ENCODE measurements at places on chromosomes 16 and 17.

DNA sequence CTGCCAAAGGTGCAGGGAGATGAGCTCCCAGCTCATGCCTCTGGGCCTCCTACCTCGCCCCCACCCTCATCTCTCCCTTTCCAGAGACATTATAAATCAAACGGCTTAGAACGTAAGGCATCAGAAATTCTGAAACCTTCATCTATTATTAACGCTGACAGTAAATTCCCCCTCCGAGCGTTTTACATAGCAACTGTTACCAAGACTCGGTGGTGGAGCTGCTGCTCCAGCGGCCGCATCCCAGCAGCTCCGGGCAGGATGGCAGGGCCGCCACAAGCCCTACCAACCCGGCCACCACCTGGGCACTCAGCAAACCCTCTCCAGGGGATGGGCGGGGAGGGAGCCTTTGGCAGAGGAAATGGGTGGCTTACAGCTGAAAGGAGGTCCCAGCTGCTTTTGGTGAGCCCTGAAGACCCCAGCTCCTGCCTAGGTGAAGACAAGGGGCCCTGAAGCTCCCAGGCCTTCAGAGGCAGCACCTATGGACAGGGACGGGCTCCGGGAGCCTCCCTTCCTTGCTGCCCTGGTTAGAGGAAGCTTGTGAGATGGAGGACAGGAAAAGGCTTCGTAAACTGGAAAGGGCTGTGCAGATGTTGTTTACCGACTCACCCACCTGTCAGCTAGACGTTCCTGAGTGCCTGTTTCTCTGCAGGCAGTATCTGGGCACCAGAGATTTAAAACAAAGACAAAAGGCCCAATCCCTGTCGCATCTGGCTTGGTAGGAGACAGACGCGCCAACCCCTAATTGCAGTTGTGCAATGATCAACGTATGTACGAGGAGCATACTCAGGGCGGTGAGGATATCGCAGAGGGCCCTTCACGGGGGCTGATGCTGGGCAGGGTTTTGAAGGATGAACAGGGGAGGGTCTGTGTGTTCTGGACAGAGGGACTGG lies 76.9 kb downstream of the RAI1 start:
- no peak for DNase-seq

DNA sequence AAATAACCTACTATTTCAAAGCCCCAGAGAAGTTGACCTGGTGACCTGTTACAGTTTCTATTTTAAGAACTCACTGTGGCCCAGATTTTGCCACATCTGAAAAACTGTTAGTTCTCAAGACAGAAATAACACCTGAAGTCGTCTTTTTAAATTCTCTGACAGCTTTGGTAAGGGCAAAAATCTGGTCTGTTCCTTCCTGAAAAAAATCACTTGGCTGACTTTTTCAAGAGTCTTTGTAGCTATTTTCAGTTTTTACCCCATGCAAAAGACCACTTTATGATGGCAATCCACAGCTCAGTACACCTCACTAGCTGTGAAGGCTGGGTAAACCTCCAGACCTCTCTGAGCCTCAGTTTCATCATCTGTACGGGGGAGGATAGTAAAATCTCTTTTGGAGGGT lies 60.7 kb upstream of the SREBF1 start:
- no peak for DNase-seq

GRCh38 chr16:86287664-86288201 lies 222.6 kb upstream of the FOXF1 start:
- DNase-seq: no peak

DNA sequence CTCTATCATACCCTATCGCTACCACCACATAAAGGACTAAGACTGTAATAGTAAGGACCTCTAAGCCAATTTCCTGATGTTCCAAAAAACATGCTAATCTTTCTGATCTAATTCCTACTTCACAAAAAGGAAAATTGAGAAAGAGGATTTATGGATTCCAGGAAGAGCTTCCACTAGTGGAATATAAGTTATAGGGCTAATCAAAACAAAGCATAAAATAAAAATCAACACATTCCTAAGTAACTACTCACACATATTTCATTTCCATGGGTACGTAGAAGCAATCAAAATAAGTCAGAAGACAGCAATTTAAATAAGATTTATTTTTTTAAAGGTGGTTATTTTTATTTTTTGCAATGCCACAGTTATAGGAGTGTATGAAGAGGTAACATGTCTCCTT lies 12.4 kb downstream of the CCDC43 start:
- DNase-seq: no peak

DNA sequence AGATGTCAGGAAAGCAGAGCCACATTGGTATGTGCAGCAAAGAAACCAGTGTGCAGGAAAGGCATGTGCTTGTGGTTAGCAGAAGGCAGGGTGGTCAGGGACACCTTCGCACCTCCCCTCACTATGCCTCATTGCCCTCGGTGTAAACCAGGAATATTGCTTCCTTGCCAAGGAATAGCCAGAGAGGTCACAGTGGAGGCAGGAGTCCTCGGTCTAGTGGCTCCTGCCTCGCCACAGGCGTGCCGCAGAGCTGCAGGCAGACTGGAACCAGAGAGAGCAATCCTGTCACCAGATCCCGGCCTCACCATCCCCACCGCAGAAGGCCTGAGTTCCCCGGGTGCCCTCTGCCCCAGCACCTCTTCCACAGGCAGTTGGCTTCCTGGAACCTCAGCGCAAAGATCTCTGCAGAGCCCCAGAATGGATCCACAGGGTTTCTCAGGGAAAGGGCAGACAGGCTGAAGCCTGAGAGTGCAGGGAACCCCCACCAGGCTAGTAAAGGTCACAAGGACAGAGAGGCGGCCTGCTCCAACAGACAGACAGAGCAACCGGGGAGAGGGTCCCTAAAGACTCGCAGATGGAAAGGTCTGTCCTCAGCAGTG lies 21.6 kb downstream of the CCDC182 start:
- DNase-seq: no peak

DNA sequence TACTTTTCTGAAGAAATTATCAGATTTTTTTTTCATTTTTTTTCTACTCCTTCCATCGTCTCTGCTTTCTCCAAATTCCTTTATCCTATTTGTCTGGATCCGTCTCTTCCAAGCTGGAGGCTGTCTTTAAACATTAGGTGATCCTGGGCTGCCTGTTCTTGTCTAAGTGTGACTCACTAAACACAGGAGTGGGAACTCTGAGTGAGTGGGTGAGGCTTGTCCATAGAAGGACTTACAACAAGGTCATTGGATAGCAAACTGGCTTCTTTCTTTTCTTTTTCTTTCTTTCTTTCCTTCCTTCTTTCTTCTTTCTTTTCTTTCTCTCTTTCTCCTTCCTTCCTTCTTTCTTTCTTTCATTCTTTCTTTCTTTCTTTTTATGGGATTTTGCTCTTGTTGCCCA lies 18.2 kb downstream of the ALOX15 start:
- no peak for DNase-seq
